ENCODE measurements at places on chromosomes 3 and 15.

DNA sequence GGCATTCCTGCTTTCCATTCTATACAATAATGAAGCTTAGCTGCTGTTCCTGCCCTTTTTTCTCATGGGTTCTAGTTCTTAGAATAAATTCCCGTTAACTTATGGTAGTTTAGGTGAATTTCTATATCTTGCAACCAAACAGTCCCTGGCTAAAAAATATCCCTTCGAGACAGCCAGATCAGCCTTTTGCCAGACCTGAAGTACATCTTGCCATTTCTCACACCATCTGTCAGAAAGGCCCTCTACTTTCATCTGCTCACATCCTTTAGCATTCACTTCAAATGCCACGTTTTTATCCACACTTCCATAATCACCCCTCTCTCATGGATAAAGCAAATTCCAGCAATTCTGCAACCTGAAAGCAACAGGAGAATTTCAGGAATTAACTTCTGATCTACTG, 145.4 kb downstream of the GAP43 start:
- no peak for DNase-seq

GRCh38 chr3:178989821-178990220, 81.8 kb downstream of the ZMAT3 start:
- DNase-seq: no peak

- no peak for DNase-seq
Measured at GRCh38 chr3:43148033-43148432, 42.2 kb upstream of the POMGNT2 start.

DNA sequence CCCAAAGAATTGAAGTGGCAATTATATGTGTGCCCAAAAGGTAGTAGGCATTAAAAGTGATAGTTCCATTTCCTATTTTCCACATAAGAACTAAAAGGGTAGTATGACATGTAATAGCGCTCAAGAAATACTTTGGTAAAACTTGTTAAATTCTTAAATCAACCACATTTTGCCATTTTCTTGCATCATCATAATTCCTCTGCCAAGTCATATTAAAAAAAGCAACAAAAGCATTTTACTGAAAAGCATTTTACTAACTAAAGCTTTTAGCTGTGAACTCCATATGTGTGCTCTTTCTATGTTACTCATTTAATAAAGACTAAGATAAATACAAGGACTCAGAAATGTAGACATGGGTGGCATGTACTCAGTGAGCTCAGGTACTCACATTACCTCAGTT, 70.1 kb downstream of the GPR160 start:
- DNase-seq: no peak

Measured in LHCN-M2 (cell line).